ENCODE measurements at places on chromosomes 3 and 15.

- DNase-seq, result no peak
- no peak overlapping the region for H3K4me3 ChIP-seq
- no peaks in the 10 kb centered on the region for H3K36me3 ChIP-seq
Observed at GRCh38 chr3:112446343-112446742, 52.9 kb downstream of the BTLA start.

- H3K4me3 ChIP-seq, result no peak overlapping the region
Observed at GRCh38 chr3:177488740-177489139, 291.5 kb upstream of the TBL1XR1 start.

DNA sequence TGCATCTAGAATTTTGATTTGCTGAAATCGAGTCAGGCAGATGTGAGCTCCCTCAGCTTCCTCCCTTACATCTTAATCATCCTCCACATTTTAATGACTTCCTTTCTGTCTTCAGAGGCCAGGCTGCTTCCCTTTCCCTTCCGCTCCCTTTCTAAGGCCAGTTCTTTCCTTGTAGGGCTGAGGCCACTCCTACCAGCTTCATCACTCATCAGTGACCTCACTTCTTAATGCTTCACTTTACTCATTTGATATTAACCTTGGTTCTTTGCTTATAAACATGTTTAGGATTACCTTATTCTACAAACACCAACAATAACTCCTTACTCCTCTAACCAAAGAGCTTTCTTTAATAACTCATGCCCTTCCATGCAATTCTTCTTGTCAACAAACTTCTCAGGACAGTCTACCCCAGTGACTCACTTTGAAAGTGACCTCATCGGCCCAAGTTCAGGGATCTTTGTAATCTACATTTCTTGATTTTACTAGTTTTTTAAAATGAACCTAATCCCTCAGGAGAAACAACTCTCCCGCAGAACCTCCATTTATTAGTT is 23.9 kb downstream of the ILDR1 start:
- DNase-seq, result no peak
- H3K27me3 ChIP-seq, result no peaks in the 10 kb centered on the region
- H3K4me3 ChIP-seq, result no peak overlapping the region
- no peaks in the 10 kb centered on the region for H3K36me3 ChIP-seq

GRCh38 chr3:11136116-11136515 is 18.2 kb upstream of the HRH1 start:
- H3K27ac ChIP-seq, result no peak overlapping the region
- no peak for DNase-seq
- no peak overlapping the region for H3K4me3 ChIP-seq
- H3K36me3 ChIP-seq, result no peaks in the 10 kb centered on the region

- DNase-seq, result peak; percentile 78
Observed at GRCh38 chr3:11236588-11237461, 35.4 kb upstream of the ATG7 start.
